Hindlimb muscle (tissue), 1 donor: ENCODE measurements at places on chromosomes 11 and 22.
A peak's percentile ranks its signal among the peaks of the same experiment; 100 is the strongest.

DNA sequence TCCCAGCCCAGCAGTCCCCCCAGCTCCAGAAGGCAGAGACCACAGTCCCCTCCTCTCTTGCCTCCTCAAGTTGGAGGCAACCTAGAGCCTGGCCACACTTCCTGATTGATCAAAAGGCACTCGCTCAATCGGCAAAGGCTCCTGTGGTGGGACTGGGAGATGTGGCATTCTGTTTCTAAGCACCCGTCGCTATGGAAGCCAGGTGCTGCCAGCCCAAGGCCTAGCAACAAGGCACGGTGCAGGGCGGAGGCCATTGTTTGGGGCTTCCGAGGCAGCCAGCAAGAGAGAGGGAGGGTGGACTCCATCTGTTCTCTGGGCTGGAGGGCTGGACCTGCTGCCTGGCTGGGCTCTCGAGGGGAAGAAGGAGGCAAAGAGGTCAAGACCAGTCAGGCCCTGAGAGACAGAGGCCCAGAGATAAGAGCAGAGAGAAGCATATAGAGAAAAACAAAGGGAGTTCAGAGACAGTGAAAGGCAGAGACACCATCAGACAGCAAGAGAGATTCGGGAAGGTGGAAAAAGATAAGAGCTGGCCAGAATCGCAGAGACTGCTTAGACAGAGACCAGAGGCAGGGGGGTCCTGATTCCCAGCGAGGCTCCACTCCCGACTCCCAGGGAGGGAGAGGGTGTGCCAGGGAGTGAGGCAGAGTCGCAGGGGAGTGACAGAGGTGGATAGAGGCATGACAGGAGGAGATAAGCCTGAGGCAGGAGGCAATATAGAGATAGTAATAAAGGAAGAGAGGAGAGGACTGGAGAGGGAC, 21.2 kb downstream of the PDE2A start:
- no peak for DNase-seq

- DNase-seq = no peak
Observed at GRCh38 chr22:50473855-50474671, 772 bp downstream of the SBF1 start.

DNA sequence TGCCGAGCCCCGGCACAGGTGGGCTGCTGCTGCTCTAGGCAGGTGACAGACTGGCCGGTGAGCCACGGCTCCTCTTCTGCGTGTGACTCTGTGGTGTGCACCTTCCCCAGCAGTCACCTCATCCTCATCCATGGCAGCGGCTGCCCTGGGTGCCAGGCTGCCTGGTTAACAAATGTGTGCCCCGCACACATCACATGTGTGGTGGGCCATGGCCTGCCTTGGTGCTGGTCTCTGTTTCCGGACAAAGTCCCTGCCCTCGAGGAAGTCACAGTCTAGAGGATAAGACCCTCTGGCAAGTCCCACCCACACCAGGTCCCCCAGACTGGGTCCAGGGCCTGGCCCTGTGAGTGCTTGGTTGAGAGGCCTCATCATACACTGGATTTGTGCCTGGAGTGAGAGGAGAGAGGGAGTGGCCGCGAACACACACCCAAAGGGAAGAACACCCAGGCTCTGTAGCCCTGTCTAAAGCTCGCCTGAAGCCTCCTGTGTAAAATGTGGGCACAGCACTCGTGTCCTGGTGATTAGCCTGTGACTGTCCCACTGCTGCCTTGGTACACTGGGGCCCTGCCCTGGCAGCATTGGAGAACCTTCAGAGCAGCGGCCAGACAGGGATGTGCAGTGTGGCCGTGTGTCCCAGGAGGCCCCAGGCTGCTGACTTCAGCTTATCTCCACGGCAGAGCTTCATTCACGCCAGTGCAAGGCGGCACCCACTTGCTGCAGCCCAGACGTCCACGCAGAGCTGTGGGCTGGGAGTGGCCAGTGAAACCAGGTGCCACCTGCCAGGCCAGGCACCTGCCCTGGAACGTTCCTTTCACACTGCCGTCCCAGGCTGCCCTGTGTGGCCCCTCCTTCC, 269.9 kb downstream of the TBC1D22A start:
- no peak for DNase-seq

- no peak for DNase-seq
Observed at GRCh38 chr11:45752106-45752505, 52.8 kb upstream of the SLC35C1 start.

DNA sequence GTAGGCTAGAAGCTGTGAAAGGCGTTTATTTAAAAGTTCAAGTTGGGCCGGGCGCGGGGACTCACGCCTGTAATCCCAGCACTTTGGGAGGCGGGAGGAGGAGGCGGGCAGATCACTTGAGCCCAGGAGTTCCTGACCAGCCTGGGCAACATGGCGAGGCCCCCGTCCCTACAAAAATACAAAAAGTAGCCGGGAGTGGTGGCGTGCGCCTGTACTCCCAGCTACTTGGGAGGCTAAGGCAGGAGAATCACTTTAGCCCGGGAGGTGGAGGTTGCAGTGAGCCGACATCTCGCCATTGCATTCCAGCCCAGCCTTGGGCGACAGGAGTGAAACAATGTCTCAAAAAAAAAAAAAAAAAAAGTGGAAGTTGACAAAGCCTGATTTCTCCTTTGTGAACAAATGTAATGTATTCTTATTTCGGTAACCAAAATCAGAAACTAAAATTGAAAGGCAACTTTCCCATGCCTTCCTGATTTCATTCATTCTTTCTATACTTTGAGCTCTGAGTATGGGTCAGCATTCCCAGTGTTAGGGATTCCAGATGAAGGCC, 825 bp downstream of the PTPMT1 start:
- DNase-seq = no peak

DNA sequence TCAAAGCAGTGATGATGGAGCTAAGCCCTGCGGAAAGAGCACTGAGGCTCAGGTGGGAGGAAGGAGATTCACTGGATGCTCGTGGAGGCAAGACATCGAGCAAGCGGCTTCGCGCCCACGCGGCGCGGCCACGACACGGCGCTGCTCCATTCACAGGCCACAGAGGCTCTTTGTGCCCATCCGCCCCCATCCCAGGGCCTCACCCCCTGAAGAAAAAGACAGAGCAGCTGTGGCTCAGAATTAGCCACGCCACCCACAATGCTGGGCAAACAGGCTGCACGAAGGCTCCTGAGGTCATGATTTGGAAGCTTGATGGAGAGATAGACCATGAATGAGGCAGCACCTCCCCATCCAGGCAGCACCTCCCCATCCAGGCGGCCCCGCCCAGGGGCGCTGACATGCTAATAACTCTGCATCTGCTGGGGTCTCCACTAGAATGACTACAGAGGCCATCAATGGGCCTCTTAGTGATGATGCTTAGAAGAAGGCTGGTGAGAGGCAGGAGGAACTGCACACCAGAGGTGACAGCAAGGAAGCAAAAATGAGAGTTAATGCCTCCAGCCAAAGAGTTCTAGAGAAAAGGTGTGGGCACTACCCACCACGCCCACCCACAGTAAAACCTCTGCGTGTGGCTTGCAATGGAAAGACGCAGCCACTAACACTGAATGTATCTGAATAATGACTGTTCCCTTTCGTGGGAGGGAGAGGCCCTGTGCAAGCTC, 43.5 kb downstream of the MYH9 start:
- DNase-seq = no peak

DNA sequence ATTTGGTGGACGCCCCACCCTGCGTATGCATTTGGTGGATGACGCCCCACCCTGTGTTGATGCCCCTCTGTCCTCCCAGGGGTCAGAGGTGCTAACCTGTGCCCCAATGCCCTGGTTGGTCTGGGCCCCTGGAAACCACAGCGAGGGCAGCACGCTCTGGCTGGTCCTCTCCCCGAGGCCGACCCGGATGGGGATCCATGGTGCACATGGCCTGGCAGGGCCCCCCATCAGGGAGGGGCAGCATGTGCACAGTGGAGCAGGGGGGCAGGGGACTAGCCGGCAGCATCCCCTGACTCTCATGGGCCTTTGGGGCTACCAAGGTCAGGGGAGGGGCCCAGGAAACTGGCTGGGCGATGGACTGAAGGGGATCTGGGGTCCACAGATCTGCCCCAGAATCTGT, 7.6 kb upstream of the MUC5AC start:
- no peak for DNase-seq

DNA sequence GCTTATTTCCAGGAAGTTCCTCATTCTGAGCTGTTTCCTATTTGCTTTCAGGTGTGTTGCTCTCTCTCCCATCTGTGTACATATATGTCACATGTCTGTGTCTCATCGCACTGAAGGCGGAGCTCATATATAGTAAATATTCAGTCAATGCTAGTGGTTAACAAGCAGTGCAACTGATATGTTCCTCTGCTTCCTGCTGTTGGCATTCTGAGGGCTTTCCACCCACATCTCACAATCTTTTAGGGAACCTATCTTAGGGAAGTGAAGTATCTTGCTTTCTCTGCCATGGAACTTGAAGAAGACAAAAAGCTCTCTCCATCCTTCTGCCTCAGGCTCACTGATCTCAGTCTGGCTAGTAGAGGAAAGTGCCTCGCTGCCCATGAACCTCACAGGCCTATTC, 139.8 kb downstream of the TTC17 start:
- no peak for DNase-seq

GRCh38 chr11:4465407-4465806, 16.3 kb downstream of the OR52K2 start:
- no peak for DNase-seq

- no peak for DNase-seq
Observed at GRCh38 chr11:65744026-65744698, 23.6 kb upstream of the RNASEH2C start.

DNA sequence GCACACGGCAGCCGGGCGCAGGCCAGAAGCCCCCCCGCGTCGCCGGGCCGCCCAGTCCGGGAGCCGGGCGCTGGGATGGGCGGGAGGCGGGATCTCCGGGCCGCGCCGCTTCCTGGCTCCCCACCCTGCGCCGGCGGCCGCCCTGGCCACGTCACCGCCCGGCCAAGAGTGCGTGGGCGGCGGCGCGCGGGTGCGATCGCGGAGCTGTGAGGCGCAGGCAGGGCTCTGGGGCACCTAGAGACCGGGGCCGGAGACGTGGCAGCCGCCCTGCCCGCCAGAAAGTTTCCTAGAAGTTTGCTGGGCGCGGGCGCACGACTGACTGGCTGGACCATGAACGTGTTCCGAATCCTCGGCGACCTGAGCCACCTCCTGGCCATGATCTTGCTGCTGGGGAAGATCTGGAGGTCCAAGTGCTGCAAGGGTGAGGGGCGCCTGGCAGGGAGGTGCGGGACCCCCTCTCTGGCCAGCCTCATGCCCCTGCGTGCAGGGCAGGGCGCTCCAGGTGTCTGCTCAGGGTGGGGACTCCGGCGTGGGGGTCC, at the start of gene KDELR3:
TSS of gene KDELR3 (plus strand) at position 193 of the 539 bp plus-strand sequence. CDS start at position 331, 138 bp downstream.
- DNase-seq = peak; percentile 77

- DNase-seq = peak; percentile 8
Observed at GRCh38 chr11:72349616-72350218, 84.6 kb downstream of the CLPB start.

GRCh38 chr11:123221096-123221561, 26.1 kb upstream of the CLMP start:
- no peak for DNase-seq

DNA sequence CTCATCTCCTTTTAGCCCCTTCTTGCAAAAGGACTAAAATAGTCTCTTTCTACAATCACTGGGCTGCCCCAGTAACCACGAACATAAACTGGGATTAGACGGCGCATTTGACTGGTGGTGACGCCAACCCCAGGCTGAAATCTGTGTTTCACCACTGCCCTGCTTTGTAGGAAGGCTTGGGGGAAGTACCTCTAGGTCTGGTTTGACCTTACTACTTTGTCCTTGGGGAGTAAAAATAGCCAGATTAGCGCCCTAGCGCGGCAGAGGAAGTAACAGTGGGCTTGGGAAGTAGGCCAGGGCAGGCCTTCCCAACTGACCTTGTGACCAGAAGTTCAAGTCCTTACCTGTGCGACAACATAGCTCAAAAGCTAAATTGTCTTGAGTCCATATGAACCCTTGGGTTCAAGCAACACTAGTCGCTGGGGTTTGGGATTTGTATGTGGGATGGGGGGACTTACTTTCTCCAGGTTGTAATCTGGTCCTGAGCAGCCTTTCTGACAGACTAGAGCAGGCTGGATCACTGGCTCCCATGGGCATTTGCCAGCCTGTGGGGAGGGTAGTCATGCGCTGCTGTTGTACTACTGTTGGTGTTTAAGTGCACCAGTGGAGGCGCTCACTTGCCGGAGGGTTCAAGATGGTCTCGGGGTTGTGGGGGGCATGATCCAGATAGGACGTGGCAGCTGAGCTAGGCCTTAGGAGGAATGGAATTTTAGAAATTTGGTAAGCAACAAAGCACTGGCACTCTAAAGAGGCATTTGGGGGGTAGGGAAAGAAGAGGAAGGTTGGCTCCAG, 953 bp upstream of the PACS1 start:
- DNase-seq = no peak

- no peak for DNase-seq
Observed at GRCh38 chr22:27775087-27775698, 26.4 kb downstream of the MN1 start.

GRCh38 chr22:45896153-45896951, 80.6 kb downstream of the WNT7B start:
- DNase-seq = no peak

DNA sequence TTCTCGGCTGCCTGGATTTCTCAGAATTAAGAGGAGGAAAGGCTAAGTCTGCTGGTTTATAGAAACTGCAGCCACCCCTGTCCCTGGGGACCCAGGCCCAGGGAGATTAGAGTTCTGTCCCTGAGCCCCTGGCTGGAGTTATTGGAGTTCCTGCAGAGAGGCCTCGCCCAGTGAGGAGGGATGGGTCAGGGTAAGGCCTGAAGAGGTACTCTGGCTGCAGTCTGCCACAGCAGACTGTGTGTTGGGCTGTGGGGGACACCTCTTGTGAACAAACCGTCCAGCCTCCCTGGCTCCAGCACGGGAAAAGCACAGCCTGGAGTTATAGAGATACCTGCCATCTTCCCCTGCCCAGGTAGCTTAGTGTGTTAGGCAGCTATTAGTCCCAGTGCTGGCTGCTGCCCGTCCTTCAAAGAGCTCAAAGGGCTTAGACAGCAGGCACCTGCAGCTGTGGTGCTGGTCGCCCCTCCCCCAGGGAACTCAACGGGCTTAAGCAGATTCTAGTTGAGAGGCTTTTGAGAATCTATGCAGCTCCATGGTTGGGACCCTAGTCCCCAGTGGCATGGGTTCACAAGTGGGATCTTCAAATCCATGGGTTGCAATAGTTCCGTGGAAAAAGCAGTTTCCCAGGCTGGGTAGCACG, 36.6 kb upstream of the MUC15 start:
- DNase-seq = no peak

DNA sequence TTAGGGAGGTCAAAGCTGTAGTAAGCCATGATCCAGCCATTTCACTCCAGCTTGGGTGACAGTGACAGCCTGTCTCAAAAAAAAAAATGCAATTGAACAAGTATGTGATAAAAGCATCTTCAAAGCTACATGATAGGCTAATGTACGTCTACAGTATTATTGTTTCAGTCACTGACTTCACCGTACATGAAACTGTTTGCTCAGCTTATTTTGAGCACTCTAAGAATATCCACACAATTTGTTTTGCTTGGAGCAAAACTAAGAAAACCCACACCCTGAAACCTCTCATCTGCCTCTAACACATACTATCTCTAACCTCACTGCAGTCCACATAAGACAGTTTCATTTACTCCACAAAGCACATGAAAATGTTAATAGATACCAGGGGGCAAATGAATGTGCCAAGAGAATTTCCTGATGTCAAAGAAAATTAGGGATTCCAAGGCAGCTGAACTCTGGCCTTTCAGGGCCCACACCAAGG, 60.7 kb downstream of the KCNA4 start:
- no peak for DNase-seq
